ENCODE measurements at places on chromosomes 6 and 20.

DNA sequence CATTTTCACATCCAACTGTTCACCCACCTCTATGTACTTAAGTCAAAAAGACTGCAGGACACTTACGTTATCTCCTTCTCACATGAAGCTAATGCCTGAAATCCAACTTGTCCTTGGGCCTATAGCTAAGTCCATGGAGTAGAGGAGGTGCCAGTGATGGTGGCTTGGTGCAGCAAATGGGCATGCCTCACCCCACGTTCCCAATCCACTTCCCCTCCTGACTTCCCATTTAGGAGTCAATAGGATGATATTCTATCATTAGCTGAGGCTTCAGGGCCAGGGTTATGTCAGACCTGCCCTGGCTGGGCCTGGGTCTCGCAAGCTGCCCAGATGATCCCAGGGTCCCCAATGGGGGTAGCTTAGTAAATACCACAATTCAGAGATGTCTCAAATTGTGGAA is 410.4 kb downstream of the MAFB start:
- no peak for DNase-seq

GRCh38 chr6:119523556-119523955 is 174.0 kb upstream of the MAN1A1 start:
- no peak for DNase-seq

DNA sequence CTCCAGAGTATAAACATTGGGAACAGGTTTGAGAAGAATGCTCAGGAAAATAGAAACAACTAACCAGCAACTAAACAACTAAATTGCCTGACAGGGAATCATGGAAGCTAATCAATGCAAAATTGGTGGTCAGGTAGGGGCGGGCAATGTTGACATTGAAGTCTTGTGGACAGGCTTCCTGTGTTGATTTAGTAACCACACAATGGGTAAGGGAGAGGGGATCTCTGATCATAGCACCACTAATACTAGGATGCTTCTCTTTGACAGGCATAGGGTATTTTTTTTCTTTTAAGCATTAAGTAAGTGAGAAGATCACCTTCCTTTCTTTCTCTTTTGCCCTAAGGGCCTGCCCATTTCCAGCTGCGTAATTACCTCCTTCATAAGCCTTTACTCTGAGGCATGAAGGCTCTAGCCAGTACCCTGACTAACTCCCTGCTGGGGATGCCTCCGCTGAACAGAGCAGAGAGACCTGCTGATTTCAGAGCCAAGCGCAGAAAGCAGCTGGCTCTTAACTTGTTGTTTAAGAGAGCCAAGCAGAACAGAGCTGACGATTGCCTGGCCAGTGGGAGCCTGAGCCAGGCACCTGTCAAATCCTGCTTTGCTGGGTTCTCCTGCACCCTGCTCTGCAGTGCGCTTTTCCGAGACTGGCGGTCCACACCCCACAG is 118.7 kb downstream of the BMP2 start:
- peak; percentile 88 for DNase-seq

GRCh38 chr6:138523347-138524210 is 24.3 kb upstream of the NHSL1 start:
- DNase-seq = no peak

DNA sequence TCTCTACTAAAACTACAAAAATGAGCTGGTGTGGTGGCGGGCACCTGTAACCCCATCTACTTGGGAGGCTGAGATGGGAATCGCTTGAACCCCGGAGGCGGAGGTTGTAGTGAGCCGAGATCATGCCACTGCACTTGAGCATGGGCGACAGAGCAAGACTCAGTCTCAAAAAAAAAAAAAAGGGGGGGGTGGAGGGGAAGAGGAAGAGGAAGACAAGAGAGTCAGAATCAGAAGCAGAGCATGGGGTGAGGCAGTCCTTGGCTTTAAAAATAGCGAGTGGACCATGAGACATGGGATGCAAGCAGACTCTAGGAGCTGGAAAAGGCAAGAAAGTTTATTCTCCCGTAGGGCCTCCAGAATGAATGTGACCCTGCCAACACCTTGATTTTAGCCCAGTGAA is 3.9 kb upstream of the SLC9A8 start:
- no peak for DNase-seq

- DNase-seq = no peak
Observed at GRCh38 chr6:156885562-156885961, 108.4 kb downstream of the ARID1B start.

DNA sequence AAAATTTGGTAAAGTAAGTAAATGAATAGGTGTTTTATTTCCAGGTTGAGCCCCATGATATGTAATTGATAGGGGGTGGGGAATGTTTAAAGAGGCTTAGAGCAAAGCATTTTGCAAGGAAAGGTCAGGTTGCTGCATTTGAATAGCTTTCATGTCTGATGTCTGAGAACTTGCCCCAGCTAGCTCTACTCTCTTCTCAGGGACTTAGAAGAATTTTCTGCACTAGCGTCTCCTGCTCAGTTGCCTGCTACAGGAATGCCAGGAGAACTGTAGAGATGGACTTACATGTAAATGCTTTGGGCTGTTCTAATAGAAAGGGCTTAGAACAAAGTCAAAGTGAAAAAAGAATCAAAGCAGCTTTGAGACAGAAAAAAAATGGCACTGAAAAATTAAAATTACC is 35.5 kb downstream of the TRMT6 start:
- DNase-seq = no peak

GRCh38 chr20:1373614-1374013 is 19.2 kb downstream of the FKBP1A start:
- no peak for DNase-seq

DNA sequence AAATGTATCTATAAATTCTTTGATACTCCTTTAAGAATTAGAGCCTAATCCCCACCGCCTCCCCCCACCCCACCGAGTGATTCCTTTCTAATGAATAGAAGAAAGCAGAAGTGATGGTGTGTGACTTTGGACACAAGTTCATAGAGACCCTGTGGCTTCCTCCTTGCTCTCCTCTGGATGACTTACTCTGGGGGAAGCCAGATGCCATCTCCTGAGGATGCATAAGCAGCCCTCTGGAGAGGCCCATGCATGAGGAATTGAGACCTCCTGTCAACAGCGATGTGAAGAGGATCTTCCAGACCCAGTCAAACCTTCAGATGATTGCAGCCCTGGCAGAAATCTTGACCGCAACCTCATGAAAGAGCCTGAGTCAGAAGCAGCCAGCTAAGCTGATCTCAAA is 21.1 kb downstream of the AHCY start:
- DNase-seq = no peak

DNA sequence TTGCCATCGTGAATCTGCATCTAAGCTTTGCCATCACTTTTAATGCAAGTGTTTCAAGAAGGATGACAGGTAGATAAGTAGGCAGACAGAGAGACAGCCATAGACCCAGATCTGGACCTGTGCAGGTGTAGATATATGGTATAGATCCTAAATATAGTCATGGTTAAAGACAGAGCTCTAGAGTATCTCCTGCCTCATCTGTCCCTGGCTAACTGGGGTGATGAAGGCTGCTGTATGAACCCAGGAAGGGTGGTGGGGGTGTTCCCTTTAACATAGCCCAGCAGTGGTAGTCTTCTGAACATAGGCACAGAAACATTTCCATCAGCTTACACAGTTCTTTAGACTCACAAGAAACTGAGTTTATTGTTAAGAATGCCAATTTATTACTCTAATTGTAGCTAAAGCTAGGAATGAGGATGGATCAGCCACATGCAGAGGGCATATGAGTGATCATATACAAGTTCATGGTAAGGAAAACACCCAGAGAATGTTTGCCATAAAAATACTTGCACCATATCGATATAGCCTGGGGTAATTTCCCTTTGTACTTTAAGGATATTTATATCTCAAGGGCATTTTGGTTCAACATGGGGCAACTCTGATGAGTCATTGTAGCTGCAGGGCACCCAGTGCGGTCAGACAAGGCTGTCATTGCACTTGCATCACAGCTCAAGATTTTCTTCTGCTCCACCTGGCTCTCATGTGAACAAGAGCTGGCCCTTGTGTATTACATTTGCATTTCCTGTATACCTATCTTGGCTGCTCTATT is 587.2 kb downstream of the EPM2A start:
- peak; percentile 25 for DNase-seq

Measured in NCI-H1417 (cell line).